ENCODE measurements at places on chromosomes 7 and 10. TPM values are rescaled to one million over a fixed set of nuclear protein-coding genes. Genes with fewer than 3 reads are reported as not detected.

DNA sequence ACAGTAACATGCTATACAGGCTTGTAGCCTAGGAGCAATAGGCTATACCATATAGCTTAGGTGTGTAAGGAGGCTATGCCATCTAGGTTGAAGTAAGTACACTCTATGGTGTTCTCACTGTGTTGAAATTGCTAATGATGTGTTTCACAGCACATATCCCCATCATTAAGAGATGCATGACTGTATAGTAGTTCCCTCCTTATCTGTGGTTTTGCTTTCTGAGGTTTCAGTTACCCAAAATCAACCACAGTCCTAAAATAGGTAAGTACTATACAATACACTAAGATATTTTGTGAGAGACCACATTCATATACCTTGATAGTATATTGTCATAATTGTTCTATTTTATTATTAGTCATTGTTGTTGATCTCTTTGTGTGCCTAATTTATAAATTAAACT, 12.7 kb downstream of the FZD1 start:
- no peak for DNase-seq
- H3K27ac ChIP-seq: no peak overlapping the region

DNA sequence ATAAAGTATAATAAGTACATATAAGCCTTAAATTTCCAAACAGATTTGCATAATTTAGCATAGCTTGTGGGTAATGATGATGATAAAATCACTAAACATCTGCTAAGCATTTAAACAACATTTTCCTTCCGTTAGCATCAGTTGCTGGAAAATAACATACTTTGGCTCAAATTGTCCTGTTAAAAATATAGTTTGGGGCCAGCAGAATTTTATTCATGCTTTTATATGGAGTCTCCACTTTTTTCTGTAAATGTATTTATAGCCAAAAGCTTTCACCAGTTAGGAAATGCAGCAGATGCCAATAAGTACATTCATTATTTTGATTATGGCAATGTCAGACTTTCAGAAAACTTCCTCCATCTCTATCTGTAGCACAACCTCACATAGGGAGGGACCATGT, 107.2 kb downstream of the CNTNAP2 start:
- no peak overlapping the region for H3K27ac ChIP-seq
- no peaks in the 10 kb centered on the region for H3K36me3 ChIP-seq
- H3K27me3 ChIP-seq: no peaks in the 10 kb centered on the region
- no peak for DNase-seq

The ZNF32 gene
- total RNA-seq: 57.6 TPM

The EVX1 gene
- not detected for total RNA-seq

- H3K27ac ChIP-seq: peak overlapping the region; percentile 42
- H3K36me3 ChIP-seq: no peaks in the 10 kb centered on the region
- no peak overlapping the region for H3K4me3 ChIP-seq
- peaks cover 7% of the 10 kb centered on the region for H3K4me1 ChIP-seq
- DNase-seq: no peak
These were observed 61.6 kb downstream of the CCDC71L start for GRCh38 chr7:106599343-106599698.

- no peaks in the 10 kb centered on the region for H3K27me3 ChIP-seq
- no peak for DNase-seq
- no peak overlapping the region for H3K27ac ChIP-seq
These were observed 51.4 kb upstream of the ANLN start for GRCh38 chr7:36338256-36338655.

DNA sequence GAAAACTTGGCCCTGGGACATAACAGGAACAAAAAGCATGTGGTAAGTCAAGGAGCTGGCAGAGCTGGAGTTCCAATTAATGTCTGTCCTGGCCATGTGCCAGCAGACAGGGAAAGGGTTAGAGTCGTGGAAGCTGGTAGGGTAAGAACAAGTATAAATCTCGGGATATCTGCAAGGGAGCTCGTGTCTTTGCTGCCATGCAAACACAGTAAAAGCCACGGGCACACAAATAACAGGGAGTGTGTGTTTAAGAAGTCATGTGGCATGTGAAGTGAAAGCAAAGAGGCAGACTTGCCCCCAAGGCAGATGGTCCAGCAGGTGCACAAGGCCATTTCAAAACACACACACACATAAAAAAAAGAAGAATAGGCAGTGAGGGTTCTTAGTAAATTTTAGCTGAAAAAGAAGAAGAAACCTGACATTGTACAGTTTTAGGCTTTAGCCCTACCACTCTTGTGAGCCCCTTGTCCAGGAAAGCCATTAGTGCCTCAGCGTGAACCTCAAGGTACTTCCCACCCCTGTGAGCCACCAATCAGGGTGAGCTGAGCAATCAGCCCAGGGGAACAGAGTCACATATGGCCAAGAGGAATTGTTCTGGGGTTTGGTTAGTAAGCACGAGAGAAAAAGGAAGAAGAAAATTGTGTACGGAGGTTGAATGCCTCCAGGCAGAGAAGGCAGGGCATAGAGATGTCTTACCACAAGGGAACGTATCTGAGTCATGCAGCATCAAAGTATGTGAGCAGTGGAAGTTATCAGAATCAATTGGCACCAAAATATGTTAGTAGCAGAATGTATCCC, 32.8 kb upstream of the ARHGAP12 start:
- no peak overlapping the region for H3K27ac ChIP-seq
- H3K27me3 ChIP-seq: no peaks in the 10 kb centered on the region
- H3K4me3 ChIP-seq: no peak overlapping the region
- H3K4me1 ChIP-seq: peaks cover 2% of the 10 kb centered on the region

DNA sequence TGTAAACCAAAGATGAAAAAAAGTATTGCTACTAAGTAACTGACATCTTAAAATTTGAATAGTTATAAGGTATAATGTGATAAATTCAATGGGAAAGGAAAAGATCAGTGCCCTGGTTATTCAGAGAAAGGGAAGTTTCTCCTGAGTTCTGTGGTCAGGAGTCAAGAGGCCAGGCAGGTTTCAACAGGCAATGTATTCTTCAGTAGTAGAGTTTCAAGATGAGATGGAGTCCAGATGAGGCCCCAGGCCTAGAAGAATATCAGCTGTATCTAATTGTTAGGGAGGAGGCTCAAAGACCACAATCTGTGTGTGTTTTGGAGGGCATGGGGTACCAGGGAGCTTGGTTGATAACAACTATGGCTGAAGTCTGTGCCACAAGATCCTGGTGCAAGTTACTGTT, 101.4 kb upstream of the DLX6 start:
- no peaks in the 10 kb centered on the region for H3K36me3 ChIP-seq
- no peaks in the 10 kb centered on the region for H3K4me1 ChIP-seq
- H3K27me3 ChIP-seq: no peaks in the 10 kb centered on the region
- DNase-seq: no peak

All from progenitor cell of endocrine pancreas (in vitro differentiated cells).